Activated naive CD8-positive, alpha-beta T cell treated with anti-CD3 and anti-CD28 coated beads for 36 hours (primary cell): ENCODE measurements at places on chromosomes 11 and 22.

DNA sequence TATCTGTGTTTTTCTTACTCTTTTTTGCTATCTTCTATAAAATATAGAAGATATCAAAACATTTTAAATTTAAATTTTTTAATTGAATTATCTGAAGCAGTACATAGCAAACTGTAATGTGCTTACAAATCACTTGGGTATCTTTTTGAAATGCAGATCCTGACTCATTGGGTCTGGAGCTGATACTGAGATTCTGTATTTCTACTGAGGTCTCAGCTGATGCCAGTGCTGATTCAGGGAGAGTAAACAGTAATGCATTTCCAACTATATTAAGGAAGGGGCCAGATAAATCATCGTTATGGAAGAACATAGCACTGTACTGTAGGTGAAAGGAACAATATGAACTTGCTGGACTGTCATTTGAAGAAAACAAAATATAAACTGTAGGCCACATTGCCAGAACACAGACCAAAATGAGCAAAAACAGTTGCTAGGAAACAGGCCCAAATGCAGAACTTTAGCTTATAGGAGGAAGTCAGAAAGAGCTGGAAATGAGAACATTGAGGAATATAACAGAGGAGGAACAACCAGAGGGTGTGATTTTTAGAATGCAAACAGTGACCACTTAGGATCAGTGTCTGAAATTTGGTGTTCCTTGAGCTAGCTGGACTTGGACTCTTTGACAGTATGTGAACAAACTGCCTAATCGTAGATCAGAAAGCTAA is 3.3 kb downstream of the ARL14EP start:
- no peak for DNase-seq

DNA sequence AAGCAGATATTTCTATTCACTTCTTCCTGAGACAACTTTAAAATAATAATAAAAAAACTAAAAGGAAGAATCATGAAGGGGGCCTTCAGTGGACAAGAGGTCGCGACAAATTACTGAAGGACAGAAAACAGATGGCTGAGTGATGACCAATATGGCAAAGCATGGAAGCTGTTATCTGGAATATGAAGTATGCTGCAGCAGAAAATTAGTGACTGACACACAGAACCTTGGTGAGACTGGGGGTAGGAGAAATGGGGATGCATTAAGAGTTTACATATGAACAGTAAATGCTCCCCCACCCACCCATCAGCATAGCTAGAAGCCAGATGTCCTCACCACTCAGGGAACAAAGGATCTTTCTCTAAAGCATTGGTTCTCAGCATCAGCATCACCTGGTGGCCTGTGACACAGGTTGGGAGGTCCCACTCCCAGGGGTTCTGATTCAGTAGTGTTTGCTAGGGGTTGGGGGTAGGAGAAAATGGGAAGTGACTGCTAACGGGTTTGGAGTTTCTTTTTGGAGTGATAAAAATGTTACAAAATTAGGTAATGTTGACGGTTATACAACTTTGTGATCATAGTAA is 59.7 kb downstream of the NARS2 start:
- no peak for DNase-seq

GRCh38 chr11:93525601-93526345 is 17.4 kb downstream of the SMCO4 start:
- no peak for DNase-seq

GRCh38 chr22:30754971-30755758 is 60.5 kb downstream of the OSBP2 start:
- DNase-seq: peak; percentile 40

DNA sequence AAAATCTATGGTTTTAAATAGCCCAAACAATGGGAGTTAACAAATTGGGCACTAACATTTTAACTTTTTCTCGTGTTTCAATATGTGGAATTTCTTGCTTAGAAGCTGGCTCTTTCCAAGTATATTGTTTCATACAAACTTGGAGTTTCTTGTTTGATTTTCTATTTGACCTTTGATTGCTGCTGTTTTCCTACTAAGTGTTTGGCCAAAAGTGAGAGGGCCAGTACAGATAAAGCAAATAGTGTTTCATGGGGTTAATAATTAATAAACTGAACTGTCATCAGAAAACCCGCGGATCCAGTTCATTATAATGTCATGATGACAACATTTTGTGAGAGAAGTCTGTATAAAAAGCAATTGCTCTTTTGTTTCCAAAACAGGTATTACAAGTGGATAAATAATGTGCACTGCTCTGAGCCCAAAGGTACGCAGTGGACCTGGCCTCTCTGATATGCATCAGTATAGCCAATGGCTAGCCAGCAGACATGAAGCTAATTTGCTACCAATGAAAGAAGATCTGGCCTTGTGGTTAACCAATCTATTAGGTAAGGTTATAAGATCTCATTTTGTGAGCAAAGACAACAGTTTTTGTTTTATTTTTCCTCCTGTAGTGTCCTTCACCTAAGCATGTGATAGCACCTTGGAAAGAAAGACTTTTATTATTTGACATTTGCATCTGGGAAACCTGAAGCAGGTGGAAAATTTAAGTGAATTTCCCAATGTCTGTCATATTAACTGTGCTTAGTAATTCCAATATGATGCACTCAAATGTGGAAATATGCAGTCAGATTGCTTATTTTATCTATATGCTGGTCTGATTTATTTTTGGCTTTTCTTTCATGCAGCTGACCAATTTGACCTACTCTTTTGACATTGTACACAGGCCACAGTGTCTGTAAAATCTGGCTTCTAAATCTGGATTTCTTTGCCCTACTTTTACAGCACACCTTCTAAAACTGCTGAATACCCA is 8.3 kb downstream of the GAS2 start:
- DNase-seq: no peak
